ENCODE measurements at places on chromosomes 2 and 18. TPM values are rescaled to one million over a fixed set of nuclear protein-coding genes. Genes with fewer than 3 reads are reported as not detected.

DNA sequence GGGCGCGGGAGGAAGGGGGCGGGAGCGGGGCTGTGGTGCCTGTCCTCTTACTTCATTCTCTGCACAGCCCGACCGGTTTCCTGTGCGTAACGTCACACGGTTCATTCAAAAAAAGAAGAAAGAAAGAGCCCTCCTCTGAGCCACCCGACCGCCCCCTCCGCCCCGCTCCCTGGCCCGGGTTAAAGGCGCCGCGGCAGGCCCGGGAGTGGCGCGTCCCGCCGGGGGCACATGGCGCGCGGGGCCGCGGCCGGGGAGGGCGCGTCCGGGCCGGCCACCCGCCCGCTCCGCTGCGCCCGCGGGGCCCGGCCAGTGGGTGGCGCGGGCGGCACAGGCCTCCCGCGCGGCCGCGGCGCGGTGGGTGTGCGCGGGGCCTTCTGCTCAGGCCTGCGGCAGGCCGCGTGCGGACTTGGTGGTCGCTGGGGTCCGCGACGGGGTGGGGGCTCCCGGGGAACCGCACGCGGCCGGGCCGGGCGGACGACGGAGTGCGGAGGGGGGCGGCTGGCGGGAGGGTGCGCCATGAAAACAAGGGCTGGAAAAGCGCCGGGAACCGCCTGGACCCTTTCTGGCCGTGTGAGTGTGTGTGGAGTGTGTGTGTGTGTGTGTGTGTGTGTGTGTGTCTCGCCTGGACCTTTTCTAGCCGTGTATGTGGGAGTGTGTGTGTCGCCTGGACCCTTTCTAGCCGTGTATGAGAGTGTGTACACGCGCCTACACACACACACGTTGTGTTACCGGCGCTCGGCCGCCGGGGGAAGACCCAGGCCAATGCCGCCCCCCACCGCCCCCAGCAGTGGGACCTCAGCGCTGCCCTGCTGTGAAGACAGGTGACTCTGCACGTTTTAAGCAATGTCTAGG lies 780 bp upstream of the BCL2 start:
- DNase-seq, result peak; percentile 83

DNA sequence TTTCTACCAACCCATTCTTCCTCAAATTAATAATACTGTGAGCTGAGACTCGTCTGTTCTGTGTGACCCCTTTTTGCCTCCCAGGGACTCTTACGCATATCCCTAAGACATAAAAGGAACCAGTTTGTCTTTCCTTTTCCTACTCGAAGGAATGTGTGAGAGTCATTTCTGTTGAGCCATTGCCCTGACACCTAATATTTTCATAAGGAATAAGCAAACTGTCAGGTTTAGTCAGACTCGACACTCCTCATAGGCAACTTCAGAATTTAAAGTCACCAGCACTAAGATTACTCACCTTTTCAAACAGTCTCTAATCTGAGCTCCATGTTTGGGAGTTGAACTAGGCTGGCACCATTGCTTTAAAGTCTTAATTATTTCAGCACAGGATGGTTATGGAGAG lies 305.5 kb downstream of the IKZF2 start:
- no peak for DNase-seq

DNA sequence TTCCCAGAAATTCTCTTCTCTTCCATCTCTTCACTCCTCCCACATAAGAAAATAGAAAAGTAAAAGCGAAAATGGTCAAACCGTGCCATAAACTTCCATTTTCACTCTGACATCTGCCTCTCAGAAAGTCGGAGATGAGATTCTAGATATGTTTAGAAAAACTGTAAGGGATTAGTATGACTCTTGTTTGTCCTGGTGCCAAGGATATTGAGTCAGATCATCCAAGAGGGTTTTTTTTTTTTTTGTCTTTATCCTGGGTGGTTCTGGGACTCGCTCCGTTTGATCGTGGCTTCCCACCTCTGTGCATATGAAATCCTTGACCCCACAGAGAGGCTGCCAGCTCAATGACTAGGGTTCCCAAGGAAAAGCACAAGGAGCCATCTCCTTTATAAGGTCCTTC lies 17.3 kb downstream of the EN1 start:
- DNase-seq, result no peak

DNA sequence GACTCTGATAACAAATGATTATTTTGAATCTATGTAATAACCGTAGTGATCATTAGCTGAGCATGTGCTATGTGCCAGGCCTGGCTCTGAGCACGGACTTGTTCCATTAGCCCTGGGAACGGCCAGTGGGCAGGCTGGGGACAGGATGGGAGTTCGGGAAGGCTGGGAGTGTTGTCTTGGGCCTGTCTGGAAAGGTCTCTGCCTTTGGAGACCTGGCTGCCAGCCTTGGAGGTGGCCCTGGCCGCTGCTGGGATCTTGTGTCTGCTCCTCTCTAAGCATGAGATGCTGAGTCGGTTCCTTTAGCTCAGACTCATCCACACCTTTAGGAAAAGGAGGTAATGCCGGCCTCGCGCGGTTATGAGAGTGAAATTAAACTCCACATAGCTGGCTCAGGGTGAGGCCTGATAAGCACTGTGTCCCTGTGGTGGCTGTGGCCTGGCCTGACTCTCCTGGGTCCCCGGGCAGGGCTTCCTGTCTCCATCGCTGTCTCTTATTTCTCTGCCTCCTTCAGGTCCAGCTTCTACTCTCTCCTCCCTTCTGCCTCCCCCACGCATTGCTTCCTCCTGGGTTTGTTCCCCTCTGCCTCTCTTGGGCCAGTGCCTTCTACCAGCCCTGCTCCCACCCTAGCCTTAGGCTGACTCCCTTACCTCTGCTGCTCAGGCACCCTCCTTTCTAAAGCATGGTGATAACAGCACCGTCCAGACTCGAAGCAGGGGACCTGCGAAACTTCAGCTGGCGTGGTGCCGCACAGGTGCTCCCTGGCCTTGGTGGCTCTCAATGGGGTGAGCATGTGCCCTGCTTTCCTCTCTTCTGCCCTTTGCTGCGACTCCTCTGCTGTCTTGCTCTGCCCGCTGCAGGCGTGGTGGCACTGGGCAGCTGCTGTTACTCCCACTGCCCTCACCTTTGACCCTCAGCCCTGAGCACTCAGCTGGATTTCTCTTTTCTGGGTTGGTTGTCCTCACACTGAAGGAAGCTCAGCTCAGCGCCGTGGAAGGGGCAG lies 41.8 kb downstream of the NCK2 start:
- DNase-seq, result no peak

DNA sequence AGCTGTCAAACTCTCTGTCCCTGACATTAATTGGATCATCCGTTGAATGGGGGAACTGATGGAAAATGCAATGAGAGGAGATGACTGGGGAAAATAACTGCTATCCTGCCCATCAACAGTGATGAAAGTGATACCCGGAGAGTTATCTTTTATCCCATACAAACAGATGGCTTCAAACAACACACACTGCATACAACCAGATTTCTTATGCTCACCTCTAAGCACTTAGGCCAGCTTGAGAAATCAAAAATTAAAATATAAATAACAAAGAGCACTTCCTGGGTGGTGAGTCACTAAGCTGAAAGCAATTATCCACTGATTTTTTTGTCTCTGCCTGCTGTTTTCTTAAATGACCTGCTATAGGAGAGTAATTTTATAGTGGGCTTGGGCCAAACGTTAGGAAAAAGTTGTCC lies 237.6 kb upstream of the RGPD4 start:
- no peak for DNase-seq

GRCh38 chr18:45958027-45958426 lies 9.1 kb downstream of the EPG5 start:
- no peak for DNase-seq

- DNase-seq, result no peak
Observed at GRCh38 chr18:62138461-62139235, 48.2 kb downstream of the PIGN start.

- no peak for DNase-seq
Observed at GRCh38 chr2:31236433-31237205, 2.7 kb downstream of the EHD3 start.

GRCh38 chr2:194102546-194102945 lies 1554.5 kb upstream of the SLC39A10 start:
- no peak for DNase-seq

- no peak for DNase-seq
Observed at GRCh38 chr2:241092677-241093076, 9.4 kb downstream of the MTERF4 start.

- DNase-seq, result no peak
Observed at GRCh38 chr2:47265158-47265557, 110.0 kb upstream of the STPG4 start.

- no peak for DNase-seq
Observed at GRCh38 chr18:36330435-36331052, 33.0 kb downstream of the FHOD3 start.

- DNase-seq, result no peak
Observed at GRCh38 chr2:240437551-240437860, 2.0 kb downstream of the GPC1 start.

DNA sequence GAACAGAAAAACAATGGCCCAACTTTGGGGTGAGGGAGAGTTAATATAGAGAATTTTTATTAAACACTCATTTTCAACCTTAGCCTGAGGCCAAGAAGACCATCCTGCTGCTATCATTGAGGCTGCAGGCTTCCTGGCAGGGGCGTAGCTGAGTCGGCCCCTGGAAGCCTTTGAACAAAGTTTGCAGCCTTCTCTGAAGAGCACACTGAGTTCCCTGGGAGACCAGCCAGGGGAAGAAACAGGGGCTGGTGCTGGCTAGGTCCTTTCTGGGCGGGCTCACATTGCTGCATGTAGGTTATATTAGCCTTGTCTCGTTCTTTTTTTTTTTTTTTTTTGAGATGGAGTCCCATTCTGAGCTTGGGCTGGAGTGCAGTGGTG lies 126.8 kb upstream of the HS6ST1 start:
- DNase-seq, result peak; percentile 10

DNA sequence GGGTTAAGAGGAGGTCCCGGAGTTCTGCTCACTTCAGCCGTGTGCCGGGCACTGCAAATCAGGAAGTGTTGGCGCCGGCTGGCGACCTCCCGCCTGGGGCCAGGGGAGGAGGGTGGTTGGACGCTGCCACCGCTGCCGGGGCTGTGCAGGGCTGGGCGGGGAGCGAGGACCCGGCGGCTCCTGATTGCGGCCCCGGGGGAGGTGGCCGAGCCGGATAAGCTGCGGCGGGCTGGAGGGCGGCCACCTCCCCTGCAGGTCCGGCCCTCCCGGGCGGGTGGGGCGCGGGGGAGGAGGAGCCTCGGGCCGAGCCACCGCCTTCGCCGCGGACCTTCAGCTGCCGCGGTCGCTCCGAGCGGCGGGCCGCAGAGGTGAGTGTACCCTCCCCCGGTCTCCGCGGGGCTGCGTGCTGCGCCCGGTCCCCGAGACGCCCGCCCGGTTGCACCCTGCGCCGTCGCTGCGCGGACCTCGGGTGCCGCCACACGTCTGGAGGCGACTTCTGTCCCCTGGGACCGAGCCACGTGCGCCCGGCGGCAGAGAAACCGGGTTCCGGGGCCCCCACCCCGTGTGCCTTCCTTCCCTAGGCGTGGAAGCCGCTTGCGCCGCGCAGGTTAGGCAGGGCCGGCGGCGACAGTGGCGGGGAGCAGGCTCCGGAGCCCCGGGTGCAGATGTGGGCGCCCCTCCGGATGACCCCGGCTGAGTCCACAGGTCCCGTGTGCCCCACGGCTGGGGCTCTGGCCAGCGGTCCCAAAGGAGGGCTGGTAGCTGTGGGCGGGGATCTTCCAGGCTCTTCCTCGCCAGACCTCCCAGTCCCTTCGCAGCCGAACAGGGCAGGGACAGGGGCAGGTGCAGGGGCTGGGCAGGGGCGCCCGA lies at the start of gene STEAP3:
Gene STEAP3 (plus strand): TSS at position 314 of the 870 bp plus-strand sequence. CDS start 7,179 bp downstream, outside the sequence.
- DNase-seq, result no peak

- no peak for DNase-seq
Observed at GRCh38 chr2:36464006-36464721, 108.6 kb downstream of the CRIM1 start.

DNA sequence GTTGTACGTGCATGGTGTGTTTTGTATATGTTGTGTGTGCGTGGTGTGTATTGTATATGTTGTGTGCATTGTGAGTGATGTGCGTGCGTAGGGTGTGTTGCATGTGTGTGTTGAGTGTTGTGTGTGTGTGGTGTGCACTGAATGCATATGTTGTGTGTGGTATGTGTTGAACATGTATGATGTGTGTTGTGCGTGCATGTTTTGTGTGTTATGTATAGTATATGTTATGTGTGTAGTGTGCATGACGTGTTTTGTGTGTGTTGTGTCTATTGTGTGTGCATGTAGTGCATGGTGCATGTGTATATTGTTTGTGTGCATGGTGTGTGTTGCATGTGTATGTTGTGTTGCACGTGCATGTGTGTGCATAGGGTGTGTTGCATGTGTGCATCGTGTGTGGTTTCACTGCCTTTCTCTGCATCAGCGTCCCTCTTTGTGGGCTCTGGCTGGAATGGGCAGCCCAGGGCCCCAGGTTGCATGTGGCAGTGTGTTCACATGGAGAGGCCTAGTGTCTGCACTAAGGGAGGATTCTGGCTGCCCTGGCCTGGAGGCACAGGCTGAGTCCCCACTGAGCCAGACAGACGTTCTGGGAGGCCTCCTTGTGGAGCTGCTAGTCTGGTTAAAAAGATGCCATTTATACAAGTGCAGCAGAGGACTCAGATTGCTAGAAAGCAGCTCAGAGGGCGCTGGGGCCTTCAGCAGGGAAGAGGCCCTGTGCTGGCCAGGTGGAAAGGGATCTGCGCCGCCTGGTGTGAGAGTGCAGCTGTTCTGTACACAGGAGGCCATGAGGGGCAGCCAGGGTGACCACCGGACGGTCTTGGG lies 107.2 kb downstream of the FAM168B start:
- no peak for DNase-seq

EML6 gene
- 5.9 TPM for total RNA-seq

IL36RN gene
- total RNA-seq, result not detected

GEN1 gene
- 3.6 TPM for total RNA-seq

HOXD12 gene
- total RNA-seq, result not detected

NEU2 gene
- total RNA-seq, result not detected

RAB11FIP5 gene
- 27.4 TPM for total RNA-seq

LCT gene
- total RNA-seq, result not detected

RGPD3 gene
- 2.2 TPM for total RNA-seq

RIT2 gene
- not detected for total RNA-seq

DSG4 gene
- total RNA-seq, result not detected

CCDC141 gene
- total RNA-seq, result 1.3 TPM

ITPRIPL1 gene
- 6.9 TPM for total RNA-seq

All from breast epithelium (tissue), 4 donors.